ENCODE measurements at places on chromosomes 3 and 15.

- peak; percentile 63 for DNase-seq
Measured at GRCh38 chr3:43894176-43895049, 203.7 kb downstream of the ABHD5 start.

DNA sequence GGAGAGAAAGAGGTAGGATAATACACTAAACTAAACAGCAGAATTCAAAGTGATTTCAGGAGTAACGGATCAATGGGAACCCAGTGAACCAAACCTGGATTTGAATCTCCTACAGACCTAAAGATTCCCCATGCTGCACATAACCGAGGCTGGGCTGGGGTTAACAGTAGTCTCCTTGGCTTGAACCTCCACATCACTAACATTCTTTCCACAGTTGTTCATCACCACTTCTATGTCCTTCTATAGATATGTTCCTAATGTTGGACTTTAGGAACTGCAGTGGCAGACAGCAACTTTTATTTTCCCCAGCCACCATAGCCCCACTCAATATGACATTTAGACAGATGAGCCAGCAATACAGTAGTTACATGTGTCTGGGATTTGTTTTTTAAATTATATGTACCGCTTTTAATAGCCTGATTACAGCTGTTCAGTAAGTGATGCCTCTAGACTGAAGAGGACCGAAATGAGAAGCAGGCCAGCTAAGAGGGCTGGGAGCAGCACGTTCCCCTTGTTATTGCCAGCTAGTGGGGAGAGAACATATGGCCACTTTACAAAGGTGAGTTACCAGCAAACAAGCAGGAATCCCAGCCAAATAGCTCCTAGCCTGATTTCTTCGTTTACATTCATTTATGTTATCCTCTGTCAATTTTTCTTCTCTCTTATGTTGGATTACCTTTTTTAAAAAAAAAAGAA, 472.6 kb upstream of the CDIN1 start:
- peak; percentile 90 for DNase-seq

DNA sequence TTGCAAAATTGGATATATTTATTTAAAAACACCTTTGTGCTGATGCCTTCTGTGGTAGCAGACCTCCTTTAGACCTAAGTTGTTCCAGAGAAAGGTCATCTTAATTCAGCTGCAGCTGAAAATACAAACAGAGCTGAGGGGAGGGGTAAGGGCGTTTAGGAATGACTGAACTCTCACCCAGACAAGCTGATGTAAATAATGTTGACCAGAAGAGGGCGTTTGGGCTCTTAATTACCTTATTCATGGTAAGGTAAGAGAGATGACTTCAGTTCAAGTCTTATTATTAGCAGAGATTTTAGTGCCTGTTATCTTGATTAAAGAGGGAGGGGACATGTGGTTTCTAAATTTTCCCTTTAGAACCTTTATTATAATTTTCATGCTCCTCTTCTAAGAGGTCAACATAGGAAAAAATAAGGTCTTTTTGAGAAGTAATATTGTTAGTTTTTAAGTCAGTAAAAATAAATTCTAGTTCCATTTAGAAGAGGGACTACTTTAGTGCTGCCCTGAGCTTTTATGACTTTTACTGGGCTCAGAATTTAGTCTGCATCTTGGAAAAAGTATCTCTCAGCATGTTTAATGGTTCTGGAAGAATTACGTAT, 46.3 kb downstream of the GPR171 start:
- peak; percentile 71 for DNase-seq

DNA sequence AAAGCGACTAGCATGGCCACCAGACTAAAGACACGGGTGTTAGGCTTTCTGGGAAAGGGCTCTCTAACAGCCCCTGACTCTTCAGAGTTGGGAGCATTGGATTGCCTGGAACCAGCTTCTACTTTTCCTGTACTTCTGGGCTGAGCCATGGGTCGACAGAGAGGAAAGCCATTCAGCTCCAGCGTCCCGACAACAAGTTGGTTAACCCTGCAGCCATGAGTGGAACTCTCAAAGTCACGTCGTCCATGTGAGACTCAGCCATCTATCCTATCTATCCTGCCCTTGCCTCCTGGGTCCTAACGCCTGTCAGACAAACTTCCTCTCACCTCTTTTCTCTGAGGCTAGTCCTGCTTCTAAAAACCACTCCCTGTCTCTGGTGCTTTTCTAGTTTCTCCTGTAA, 32.6 kb upstream of the TBC1D5 start:
- DNase-seq = no peak

GRCh38 chr15:78265752-78266224, 1.4 kb downstream of the DNAJA4 start:
- peak; percentile 50 for DNase-seq

GRCh38 chr3:129483870-129484269, 43.8 kb downstream of the IFT122 start:
- no peak for DNase-seq

- DNase-seq = no peak
Measured at GRCh38 chr15:48784756-48785155, 26.1 kb downstream of the CEP152 start.

- DNase-seq = no peak
Measured at GRCh38 chr3:42728056-42728455, 25.5 kb upstream of the HHATL start.

DNA sequence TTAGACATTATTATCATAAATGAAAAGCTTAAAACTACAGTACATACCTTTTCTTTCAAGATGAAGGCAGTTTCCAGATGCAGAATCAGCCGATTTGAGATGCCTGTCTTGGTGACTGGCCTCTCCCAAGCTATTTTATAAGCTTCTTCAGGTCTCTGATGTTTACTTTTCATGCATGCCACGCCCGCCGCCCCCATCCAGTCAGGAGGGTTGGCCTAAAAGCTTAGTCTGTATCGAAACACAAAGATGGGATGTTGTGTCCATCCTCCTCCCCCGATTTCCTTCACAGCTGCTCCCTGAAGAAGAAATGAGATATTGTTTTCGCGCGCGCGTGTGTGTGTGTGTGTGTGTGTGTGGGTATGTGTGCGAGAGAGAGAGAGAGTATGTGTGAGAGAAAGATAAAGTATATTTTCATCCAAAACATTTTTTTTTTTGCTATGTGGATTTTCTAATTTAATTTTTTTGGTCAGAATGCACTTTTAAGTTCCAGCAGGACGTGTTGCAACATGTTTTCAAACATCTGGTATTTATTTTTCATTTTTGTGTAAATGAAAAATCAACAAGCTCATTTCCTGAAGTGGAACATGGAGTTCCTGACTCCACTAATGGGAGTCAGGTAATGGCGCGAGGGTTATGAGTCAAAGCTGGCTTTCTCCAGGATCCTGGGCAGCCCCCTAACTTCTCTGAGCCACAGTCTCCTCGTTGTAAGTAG, at the start of gene APOD:
APOD (minus strand) TSS at position 110 of the 712 bp plus-strand sequence. CDS start 4,479 bp downstream, outside the sequence.
- DNase-seq = no peak
